ENCODE measurements at places on chromosomes 4 and X.

GRCh38 chr4:153794006-153794405 is 5.1 kb upstream of the SFRP2 start:
- DNase-seq, result no peak

GRCh38 chr4:137674066-137674465 is 141.8 kb upstream of the PCDH18 start:
- no peak for DNase-seq

DNA sequence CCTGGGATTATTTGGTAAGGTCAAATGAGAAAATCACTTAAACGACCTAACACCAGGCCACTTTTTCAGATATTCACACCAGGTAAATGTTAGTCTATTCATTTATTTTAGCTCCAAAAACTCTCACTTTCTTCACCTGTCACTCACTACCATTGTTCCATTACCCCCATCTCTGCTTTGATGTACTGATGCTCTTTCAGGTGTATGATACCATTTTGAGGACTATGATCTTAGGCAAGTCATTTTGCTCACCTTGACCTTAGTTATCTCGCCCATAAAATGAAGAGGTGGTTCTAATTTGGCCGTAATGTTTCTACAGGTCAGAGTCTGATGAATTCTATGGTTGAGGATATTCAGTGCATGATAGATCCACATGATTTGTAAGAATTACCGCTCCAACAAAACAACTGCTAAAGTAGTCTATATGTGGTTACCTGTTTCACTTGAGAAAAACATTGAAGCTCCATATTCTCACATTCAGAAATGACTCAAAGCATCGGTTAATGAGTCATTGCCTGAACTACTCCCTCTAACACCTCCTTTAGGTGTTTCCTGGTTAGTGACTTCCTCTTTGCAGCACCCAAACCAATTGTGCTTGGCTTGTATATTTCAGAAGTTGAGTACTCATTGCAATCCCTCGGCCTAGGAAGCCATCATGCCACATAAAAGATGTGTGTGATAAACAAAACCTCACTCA is 4.5 kb downstream of the DTHD1 start:
- no peak for DNase-seq

GRCh38 chr4:99683895-99684294 is 26.3 kb upstream of the C4orf54 start:
- no peak for DNase-seq

DNA sequence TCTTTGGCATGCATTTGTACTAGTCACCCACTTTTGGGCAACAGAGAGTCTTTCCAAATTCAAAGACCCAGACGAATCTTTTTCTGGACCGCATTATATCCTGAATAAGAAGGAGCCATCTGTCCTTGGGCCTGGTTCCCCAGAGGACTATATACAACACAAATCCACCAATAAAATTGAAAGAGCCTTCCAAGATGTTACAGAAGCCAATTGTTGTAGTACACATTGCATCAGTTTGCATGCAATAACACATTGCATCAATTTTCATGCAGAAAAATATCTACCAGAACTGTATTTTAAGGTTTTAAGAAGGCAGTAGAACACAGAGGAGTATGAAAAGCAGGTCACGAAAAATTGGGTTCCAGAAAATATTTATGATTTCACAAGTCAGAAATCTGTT is 203.2 kb downstream of the HTR2C start:
- DNase-seq, result no peak

- no peak for DNase-seq
Measured at GRCh38 chr4:26806331-26806730, 54.3 kb upstream of the STIM2 start.

- DNase-seq, result no peak
Measured at GRCh38 chr4:77358315-77358928, 201.4 kb downstream of the CCNG2 start.

DNA sequence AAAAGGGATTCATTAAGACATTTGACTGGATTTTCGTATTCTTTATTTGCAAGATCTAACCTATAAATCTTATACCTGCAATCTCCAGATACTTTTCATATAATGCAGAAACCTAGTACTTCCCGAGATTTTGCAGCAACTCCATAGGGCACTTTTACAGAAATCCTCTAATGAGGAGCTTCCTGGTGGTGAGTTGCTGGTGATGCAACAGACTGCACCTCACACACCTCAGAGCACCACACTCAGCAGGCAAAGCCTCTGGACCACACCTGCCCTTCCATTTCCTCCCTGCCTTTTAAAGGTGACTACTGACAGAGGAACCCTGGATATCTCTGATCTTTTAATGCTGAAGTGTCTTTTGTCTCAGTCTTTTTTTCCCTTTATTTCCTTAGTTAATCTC is 289.4 kb downstream of the TRAM1L1 start:
- no peak for DNase-seq

DNA sequence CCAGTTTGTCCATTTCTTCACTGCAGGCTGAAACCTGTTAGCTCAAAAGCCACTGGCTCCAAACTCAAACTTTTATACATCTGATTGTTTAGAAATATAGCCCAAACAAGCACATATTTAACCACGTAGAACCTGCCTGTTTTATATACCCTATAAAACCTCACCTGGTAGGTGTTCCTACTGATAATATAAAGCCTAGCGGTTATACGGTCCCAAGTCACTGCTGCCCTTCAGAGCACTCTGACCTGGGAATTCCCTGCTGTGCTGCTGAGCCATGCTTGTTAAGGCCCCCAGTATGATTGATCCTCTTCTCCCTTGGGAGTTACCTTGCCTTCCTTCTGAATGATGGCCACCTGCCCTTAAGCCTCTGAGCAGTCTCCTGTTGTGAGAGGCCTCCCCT is 432.8 kb upstream of the LCORL start:
- no peak for DNase-seq

GRCh38 chr4:108763226-108763593 is 357 bp upstream of the ETNPPL start:
- DNase-seq, result no peak

- DNase-seq, result no peak
Measured at GRCh38 chrX:103733017-103733416, 22.3 kb downstream of the TMEM31 start.

DNA sequence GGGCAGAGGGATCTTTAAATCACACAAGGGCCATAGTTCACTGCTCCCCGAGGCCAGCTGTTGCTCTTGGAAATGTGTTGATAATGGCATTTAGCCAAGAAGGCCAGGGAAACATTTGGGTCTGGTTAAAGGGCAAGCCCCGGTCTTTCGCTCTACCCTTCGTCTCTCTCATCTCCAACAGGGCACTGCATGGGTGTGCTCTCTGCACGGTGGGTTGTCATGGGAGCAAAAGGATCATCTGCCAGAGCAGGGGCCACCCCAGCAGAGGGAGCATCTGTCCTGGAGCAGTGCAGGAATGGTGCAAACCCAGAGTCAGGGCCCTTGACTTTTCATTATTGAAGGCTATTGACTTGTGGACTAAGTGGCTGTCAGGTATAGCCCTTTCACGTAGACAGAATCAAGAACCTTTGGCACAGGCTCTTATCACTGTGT is 22.7 kb upstream of the PGRMC2 start:
- DNase-seq, result no peak

DNA sequence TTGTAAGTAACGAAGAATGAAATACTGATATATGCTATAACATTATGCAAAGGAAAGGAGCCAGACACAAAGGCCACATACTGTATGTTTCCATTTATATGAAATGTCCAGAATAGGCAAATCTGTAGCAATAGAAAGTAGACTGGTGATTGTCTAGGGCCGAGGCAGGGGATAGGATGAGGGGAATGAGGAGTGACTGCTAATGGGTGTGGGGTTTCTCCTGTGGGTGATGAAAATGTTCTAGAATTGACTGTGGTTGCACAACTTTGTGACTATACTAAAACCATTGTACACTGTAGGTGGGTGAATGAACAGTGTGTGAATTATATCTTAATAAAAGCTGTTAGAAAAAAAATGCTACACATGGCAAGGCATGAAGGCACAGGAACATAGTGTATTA is 19.9 kb upstream of the SUPT20HL1 start:
- no peak for DNase-seq

- no peak for DNase-seq
Measured at GRCh38 chrX:21438792-21439191, 64.6 kb downstream of the CNKSR2 start.

- DNase-seq, result no peak
Measured at GRCh38 chr4:3382251-3382650, 59.5 kb upstream of the HGFAC start.

DNA sequence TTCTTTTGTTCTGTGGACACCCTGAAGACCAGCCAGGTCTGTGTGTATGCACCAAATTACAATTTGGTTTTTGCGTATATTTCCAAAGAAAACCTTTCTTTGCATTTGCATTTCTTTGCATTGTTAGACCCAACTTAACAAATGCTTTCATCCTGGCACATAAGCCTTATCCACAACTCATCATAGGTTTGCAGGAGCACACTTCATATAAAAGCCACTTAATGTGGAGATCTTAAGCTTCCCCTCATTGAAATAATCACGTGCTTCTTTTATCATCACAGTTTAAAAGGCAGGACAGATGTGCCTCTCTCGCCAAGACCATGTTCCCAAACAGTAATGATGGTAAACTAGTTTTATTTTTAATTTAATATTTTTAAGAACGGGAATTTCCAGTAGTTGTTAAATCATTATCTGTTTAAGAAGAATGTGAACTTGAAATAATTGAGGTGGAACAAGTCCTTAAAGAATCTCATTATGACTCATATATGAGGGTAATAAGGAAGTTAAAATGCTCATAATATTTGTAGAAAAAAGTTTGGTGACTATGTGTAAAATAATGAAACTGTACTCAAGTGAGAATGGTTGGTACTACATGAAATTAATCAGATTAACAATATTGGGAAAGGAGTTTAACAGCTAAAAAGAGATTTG is 65.5 kb downstream of the GLRA3 start:
- no peak for DNase-seq

GRCh38 chr4:77695774-77696173 is 90.2 kb downstream of the CXCL13 start:
- no peak for DNase-seq

DNA sequence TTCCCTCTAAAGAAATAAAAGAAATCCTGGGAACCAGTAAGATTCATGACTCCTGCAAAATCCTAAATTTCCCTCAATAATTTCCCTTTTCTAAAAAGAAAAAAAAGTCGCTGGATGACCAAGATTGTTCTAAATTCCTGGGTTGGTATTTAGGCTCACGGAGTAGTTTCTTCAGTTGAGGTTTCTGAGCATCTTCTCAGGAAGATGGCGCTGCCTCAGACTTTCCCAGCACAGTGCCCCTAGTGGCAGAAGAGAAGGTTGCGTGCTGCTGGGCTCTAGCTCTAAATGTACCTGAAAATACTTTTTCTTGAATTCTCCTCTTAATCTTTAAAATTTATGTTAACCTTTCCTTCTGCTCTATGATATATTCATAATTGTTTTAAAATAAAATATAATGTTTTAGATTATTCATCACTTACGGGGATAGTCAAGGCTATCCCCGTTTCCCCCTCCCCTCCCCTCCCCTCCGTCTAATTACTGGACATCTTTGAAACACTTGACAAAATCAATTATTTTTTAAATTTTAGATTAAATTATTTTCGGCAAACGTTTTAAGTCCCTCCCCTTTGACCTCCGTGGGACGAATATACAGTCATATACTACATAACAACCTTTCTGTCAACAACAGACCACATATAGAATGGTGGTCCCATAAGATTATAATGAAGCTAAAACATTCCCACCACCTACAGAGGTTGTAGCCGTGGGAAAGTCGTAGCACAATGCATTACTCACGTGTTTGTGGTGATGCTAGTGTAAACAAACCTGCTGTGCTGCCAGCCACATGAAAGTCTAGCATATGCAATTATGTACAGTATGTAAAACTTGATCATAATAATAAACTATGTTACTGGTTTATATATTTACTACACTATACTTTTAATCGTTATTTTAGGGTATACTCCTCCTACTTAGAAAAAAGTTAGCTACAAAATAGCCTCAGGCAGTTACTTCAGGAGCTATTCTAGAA is 41.0 kb upstream of the GATB start:
- DNase-seq, result no peak

- DNase-seq, result no peak
Measured at GRCh38 chrX:17579026-17579425, 158.3 kb upstream of the SCML1 start.

GRCh38 chr4:102501447-102501696 is 213 bp downstream of the NFKB1 start:
- DNase-seq, result no peak
